Brain (organoid and tissue), 16 donors: ENCODE measurements at places on chromosomes 7 and 10.
A peak's percentile ranks its signal among the peaks of the same experiment; 100 is the strongest.

DNA sequence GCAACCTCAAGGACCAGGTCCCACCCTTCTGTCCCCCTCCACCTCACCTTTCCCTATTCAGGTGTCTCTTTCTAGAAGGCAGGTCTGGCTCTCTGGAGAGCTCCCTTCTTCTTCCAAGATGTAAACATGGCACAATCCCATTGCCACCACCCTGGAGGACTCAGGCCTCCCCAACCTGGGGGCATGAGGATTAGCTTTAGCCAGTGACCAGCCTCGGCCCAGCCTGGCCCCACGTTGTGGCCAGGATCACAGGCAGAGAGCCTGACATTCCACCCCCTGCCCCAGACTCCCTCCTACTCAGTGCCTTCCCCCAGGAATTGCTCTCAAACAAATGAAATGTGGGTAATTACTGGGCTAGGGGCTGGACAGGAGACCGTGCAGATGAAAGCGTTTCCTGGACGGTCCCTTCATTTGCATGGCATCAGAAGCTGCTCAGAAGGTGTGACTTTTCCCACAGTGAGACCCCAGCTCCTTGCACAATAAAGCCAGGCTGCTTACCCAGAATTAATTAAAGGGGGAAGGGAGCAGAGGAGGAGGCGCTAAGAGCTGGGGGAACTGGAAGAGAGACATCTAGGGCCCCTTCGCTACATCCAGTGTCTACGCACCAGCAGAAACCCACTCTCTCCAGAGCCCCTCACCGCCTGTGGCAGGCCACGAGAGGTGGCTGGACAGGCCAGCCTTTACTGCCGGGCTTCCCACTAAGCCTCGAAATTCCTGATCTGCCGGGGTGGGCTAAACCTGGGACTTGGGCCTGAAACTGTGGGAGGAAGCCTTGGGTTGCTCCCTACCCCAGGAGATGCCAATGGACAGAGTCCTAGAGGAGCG, 7.7 kb downstream of the FGF8 start:
- no peak for DNase-seq

- no peak for DNase-seq
Measured at GRCh38 chr7:140691376-140692045, 5.0 kb upstream of the NDUFB2 start.

GRCh38 chr10:52256832-52257691, 57.0 kb upstream of the DKK1 start:
- DNase-seq: no peak

DNA sequence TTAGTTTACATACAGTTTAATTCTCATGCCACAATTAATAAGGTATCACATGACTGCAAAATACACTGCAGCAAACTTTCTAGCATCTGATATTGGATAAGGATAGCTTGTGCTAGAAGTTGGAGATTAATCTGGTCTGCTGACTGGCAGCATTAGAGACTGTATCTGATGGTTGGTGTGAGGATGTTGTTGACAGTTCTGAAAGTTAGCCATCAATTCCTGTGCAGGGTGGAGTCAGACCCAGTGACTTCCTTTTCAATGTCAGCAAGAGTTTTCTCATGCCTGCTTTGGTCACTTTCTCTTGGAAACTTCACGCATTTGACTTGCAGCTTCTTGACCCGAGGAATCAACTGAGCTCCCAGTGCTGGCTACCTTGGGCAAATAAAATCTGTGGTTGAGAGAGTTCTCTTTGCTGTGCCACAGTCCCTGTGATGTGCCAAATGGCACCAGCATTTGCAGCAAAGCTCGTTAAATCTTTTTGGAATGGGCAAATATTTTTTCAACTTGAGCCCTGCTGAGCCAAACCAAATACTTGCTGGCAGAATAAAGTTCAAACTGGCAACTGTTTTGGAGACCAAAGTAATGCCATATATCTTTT, 233.0 kb downstream of the TRIL start:
- no peak for DNase-seq

- no peak for DNase-seq
Measured at GRCh38 chr10:78454123-78454645, 420.5 kb downstream of the RPS24 start.

DNA sequence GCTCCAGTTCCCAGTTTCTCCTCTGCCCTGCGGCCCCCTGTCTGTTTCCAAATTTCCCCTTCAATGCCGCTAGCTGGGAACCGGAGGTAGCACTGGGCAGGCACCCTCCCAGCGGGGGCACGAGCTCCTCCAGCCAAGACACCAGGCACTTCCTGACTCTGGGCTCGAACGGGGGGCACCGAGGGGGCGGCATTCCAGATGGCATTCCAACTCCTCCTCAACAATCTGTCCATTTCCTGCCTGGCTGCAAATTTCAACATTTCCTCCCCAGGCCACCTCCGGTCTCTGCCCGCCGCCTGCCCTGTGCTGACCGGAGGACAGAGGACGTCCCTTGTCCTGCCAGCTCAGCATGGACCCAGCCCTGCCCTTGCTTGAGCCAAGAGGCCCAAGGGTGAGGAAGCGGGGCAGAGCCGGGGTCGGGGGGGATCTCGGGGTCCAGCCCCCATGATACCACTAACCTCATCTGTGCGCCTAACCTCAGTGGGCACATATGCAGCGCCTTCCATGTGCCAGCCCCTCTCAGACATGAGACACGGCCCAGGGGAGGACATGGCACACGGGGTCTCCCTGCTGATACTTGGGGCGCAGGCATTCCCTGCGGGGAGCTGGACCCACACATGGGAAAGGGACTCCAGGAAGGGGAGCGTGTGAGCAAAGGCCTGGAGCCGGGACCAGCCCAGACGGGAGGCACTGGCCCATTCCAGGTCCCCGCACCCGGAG, 58.0 kb downstream of the PDGFA start:
- DNase-seq: no peak

DNA sequence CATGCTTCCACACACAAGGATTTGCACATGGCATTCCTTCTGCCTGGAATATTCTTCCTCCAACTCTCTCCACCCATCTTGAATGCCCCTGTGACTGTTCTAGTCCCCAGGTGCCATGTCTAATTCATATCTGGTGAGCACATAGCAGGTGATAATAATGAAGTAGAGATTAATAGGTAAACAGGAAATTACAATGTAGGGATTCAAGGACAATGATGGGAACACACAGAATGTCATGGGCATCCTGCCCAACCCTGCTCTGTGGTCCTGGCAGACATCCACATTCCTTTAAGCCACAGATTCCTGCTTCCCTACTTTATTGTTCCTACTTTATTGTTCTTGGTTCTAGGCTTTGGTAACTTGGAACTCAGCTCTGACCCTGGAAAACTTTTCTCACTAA, 115.8 kb downstream of the THSD7A start:
- DNase-seq: no peak

- no peak for DNase-seq
Measured at GRCh38 chr10:86443069-86443468, 76.5 kb upstream of the GRID1 start.

DNA sequence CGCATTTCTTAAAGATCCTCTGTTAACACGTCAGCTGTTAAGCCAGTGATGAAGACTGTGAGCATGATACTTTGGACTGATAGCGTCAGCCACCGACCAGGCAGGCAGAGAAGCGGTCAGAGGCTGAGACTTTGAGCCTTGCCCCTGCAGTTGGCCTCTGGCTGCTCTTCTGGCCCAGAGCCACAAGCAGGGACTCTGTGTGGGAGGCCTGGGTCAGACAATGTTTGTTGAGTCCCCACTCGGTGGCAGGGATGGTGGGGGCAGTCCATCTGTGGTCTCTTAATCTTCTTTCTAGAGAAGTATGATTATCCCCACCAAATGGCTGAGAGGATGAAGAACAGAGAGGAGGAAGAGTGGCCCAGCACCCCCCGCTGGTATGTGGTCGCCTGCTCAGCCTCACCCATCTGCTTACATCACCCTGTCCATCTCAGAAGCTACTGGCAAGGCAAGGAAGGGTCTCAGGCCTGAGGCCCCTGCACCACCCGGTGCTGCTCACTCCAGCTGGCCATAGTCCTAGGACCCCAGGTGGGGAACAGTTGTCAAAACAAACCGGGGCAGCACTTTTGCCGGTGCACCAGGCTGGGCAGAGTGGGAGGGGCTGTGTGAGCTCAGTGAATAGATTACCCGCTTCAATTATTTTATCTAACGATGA, 202.9 kb downstream of the GRID1 start:
- no peak for DNase-seq

DNA sequence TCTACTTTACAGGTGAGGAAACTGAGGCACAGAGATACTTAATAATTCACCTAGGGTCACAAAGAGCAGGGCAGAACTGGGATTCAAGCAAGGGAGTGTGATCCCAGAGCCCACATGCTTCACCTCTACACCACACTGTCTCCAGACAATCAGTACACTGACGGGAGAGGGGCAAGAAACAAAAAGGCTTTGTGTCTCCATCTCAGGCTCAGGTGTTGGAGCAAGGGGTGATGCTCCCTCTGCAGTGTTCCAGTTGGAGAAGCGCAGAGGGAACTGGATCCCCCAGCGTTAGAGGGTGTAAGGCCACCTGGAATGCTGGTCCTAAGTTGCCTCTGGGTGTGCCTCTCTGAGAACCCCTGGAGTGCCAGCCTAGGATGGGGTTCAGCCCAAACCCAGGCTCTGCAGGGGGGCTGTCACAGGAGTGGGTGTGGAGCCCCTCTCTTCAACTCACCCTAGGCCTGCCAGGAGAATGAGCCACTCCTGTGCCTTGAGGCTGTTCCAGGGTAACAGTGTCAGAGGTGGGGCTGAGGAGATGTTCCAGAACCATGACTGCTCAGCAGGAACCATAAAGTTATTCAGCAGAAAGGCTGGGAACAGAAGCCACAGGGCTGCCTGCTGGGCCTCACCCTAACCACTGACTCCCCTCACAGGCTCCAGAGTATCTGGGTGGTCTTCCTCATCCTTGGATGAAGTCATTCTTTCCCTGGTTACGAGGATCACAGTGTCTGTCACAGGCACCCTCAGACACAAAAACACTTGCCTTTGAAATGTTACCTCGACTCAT, 5.5 kb downstream of the RBP4 start:
- DNase-seq: no peak

DNA sequence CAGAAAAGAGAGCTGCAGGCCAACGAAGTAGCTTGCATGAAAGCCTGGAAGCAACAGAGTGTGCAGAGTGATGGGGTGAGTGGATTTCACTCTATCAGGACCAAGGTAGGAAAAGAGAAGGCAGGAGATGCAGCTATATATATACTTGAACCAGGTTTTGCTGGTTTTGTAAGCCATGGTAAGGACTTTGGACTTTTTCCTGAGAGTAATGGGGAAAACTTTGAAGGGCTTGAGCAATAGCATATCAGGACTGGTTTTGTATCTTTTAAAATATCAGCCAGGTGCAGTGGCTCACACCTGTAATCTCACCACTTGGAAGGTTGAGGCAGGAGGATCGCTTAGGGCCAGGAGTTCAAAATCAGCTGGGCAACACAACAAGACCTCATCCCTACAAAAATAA, 120.6 kb upstream of the NRP1 start:
- DNase-seq: no peak

DNA sequence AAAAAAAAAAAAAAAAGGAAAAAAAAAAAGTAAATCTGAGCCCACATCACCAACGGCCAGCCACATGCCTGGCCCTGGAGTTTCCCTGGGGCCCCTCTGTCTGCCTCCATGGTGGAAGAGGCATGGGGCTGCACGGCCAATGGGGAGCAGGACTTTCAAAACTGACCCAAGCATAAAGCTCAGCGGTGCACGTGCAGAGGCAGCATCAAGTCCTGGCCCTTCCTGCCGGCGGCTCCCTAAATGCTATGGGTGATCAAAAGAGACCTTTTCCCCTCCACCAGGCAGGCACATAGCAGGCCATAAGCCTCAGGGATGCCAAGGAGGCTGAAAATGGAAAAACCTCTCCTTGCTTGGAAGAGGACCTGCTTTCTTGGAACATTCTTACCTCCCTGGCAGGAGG, 94.3 kb downstream of the OAT start:
- DNase-seq: no peak

GRCh38 chr7:156984174-156984891, 26.1 kb downstream of the MNX1 start:
- DNase-seq: no peak

GRCh38 chr10:97270523-97271154, 21.8 kb downstream of the ARHGAP19 start:
- DNase-seq: no peak

GRCh38 chr10:133419211-133419950, 5.0 kb downstream of the SPRN start:
- DNase-seq: no peak

- peak; percentile 68 for DNase-seq
Measured at GRCh38 chr7:128867842-128868623, 5.4 kb downstream of the ATP6V1F start.

DNA sequence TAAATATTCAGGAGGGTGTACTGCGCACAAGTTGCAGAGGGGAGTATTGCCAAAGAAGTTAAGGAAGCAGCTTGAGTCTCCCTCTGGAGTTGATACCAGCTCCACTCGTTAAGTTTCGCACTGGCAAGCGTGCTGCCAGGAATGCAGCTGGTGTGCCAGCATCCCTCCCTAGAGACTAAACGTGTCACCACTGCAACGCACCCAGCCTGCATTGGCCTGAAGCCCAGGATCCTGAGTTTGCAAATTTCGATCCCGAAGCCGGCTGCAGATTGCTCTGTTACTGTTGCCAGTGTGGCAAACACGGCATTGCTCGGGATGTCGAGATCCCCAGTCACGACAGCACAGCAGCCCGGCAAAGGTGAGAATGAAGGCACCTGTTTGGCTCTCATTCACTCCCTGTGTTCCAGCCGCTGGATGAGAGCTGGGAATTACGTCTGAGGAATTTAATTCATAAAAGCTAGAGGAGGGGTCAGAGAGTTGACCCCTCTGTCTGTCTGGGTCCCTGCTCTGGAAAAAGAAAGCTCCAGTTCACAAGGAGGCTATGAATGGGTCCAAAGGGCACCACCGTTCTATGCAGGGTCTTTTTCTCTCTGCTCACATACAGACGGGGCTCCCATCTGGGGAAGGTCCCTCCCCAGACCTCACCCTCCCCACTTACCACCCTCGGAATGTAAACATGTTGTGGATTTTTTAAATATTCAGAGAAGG, 61.0 kb downstream of the NRP1 start:
- DNase-seq: peak; percentile 100

DNA sequence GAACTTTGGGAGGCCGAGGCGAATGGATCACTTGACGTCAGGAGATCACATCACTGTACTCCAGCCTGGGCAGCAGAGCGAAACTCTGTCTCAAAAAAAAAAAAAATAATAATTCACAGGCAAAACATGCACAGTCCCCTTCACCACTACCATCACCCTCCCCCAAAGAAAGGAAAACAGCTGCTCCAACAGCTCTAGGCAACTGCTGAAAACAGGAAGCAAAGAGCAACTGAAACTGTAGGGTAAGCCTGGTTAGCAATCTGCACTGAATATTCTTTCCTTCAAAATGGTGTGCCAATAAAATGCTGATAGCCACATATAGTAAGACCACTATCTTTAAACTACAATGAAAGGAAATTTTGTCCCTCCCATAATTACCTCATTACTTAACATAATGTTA, 11.8 kb downstream of the NT5C2 start:
- no peak for DNase-seq

DNA sequence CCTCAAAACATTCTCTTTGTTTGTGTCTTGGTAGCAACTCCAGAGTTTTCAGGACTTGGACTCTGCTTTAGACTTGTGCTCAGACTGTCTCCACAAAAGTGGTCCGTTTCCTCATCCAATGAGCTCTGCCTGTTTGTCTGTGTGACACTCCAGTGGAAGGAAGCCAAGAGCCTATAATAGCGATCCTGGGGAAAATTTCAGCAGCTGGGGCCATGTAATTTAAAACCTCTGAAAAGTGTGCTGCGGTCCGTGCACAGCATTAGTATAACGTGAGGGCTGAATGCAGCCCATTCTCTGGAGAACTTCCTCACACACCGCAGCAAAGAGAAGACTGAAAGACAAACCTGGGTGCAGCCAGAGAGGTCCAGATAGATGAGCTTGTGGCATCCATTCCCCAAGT, at the start of gene LRRC17:
LRRC17 (plus strand) TSS at position 259 of the 400 bp plus-strand sequence. CDS start 20,914 bp downstream, outside the sequence.
- DNase-seq: peak; percentile 80
